ENCODE measurements at places on chromosomes 11 and 22.

- DNase-seq: no peak
Observed at GRCh38 chr11:74990941-74991340, 2.2 kb downstream of the NEU3 start.

DNA sequence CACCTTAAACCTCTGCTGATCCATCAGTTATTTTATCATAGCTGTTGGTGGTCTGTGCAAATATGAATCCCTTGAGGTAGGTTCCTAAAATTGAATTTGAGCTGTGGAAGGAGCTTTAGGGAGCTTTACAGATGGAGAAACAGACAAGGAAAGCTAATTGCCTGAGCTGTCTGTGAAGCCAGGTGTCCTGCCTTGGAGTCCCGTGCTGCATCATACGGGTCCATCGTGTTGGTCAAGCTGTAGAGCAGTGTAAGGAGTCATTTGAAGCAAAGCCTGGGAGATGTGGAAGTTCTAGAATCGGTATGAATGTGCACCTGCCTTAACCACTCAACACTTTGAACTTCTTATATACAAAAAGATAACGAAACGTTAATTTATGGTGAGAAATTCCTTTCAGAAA is 1.0 kb downstream of the POLA2 start:
- DNase-seq: no peak

GRCh38 chr22:26406118-26406517 is 22.9 kb upstream of the ASPHD2 start:
- no peak for DNase-seq

DNA sequence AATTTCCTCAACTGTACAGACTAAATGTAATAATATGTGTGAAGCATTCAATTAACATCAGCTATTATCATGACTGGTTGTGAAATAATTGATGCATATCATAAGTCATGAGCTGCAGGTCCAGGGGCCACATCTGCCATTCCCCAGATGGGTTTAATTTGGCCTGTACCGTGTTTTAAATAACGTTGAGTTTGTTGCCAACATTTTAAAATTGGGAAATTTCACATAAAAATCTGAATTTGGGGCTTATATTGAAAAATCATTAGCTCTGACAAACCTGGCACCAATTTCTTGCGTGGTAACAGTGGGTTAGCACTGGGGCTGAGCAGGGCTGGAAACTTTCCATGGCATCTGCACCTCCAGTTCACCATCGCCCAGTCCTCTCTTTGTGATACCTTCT is 193.9 kb downstream of the SNX19 start:
- no peak for DNase-seq

GRCh38 chr11:18987454-18988231 is 48.4 kb upstream of the MRGPRX1 start:
- DNase-seq: no peak

DNA sequence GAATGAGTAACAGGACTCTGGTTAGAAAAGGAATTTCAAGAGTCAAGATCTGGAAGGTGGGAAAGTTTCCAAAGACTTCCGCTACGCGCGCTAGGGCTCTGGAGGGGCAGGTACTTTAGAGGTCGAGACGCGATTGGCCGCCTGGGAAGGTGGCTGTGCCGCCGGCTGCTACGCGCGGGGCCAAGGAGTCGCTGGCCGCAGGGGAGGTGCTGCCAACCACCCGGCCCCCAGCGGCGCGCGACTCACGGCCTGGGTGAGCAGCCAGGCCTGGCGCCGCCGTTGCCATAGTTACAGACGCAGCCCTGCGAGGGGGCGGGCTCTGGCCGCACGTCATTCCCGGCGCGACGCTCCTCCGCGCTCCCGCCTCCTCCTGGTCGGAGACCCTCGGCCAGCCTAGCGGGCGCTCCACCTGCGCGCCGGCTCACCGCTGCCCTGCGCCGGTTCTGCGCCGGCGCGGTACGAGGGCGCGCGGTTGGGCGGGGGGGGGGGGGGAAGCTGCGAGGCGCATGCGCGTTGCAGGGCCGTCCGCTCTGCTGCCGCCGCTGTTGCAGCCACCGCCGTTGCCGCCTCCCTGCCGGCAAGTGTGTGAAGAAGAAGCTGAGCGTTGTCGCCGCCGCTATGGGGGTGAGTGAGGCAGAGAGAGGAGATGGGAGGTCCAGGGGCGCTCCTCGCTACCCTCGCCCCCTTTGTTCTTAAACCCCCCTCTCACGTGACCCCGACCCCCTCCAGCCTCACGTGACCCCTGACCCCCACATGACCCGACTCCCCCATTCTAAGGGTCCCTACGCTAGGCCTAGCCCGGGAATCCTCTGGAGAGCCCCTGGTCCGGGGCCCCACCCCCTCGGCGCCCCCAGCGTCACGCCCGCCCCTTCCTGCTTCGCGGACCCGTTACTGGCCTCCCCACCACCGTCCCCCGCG is at the start of gene NAA40:
NAA40 (plus strand) TSS at position 524 of the 918 bp plus-strand sequence; CDS start at position 619, 95 bp downstream.
- peak; percentile 85 for DNase-seq

DNA sequence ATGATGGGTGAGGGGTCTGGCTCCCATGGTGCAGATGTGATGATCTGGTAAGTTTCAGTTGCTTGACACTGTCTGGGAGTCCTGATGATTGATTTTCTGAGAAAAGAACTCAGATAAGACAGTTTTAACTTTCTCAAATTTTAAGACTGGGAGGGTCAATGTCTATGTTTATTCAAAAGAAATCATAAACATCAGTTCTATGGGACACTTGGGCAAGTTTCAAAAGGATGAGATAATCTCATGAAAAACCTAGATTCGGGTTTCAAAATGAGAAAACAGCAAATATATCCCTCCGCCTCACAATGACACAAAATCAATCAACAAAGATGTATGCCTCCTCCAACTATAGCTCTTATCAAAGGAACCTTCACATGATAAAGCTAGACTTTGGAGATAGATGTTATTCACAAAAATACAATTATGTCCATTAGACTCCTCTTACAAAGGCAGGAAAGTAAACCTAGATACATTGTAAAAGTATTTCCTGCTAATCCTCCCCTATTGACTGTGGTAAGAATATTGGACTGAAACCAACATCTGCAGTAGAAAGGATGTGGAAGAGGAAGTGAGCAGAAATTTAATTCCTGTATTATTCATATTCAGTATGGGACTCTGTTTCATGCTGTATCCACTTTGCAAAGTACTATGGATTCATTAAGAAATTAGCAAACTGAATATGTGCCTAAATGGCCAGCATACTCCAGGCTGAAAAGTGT is 21.6 kb downstream of the SVIP start:
- no peak for DNase-seq

DNA sequence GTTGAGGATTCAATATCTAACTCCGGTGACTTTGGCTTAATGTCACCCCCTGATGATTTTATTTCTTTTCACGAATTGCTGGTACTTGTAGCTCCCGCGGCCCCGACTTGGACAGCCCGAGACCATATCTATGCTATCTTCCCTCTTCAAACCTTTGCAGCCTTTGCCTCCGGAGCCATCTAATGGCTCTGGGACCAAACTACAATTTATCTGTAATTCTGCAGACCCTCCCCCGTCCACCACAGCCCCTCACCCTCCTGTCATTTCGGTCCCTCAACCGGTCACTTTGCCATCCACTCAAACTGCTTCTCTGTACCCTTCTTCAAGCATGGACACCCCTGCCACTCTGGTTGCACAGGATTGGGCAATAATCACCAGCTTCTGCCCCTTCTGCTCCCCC is 25.7 kb upstream of the ALDH3B2 start:
- DNase-seq: no peak

DNA sequence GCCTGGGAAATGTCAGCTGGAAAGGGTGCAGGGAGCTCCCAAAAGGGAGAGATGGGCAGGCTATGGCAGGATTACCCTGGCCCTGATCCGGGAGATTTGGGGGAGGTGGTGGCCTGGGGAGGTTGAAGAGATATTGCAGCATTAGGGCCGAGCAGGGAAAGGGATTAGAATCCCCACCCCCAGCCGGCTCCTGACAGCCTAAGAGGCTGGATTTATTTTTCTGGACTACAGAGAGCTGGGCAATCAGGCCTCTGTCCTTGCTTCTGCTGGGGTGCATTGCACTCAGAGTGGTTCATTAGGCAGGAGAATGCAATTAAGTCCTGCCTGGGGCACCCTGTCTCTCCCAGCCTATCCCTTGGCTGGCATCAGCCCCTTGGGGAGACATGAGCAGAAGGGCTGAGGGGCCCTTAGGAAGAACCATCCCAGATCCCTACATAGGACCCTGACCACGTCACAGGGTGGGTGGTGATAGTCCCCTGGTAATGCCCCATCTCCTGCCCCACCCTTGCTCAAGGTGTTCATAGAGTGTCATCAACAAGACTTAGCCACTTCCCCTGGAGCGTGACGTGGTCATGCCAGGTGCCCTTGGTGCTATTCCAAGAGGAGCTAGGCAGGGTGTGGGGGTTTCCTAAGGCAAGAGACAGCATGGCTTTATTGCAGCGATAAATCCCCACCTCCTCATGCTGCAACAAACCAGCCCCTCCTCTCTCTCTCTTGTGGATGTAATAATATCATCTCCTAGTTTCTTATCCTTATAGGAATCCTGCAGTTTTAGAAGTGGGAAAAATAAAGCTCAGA is 38.4 kb upstream of the KLHL35 start:
- no peak for DNase-seq

DNA sequence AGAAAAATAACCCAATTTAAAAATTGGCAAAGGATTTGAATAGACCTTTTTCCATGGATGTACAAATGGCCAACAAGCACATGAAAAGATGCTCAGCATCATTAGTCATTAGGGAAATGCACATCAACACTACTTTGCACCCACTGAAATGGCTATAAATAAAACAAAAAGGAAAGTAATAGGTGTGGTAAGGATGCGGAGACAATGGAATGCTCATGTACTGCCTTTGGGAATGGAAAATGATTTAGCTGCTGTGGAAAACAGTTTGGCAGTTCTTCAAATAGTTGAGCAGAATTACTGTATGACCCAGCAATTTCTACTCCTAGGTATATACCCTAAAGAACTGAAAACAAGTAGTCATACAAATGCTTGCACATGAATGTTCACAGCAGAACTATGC is 37.4 kb downstream of the LARGE2 start:
- DNase-seq: no peak

Measured in NCI-H524 treated with DMSO at 0.1 percent for 48 hours (cell line).